ENCODE measurements at places on chromosomes 2 and 18. TPM values are rescaled to one million over a fixed set of nuclear protein-coding genes. Genes with fewer than 3 reads are reported as not detected.
A peak's percentile ranks its signal among the peaks of the same experiment; 100 is the strongest.

- H3K27ac ChIP-seq: peak overlapping the region; percentile 71
- peaks cover 9% of the 10 kb centered on the region for H3K4me1 ChIP-seq
- no peak overlapping the region for H3K4me3 ChIP-seq
- H3K36me3 ChIP-seq: no peaks in the 10 kb centered on the region
- DNase-seq: peak; percentile 38
- no peaks in the 10 kb centered on the region for H3K27me3 ChIP-seq
Measured at GRCh38 chr2:86393521-86394491, 47.4 kb upstream of the KDM3A start.

DNA sequence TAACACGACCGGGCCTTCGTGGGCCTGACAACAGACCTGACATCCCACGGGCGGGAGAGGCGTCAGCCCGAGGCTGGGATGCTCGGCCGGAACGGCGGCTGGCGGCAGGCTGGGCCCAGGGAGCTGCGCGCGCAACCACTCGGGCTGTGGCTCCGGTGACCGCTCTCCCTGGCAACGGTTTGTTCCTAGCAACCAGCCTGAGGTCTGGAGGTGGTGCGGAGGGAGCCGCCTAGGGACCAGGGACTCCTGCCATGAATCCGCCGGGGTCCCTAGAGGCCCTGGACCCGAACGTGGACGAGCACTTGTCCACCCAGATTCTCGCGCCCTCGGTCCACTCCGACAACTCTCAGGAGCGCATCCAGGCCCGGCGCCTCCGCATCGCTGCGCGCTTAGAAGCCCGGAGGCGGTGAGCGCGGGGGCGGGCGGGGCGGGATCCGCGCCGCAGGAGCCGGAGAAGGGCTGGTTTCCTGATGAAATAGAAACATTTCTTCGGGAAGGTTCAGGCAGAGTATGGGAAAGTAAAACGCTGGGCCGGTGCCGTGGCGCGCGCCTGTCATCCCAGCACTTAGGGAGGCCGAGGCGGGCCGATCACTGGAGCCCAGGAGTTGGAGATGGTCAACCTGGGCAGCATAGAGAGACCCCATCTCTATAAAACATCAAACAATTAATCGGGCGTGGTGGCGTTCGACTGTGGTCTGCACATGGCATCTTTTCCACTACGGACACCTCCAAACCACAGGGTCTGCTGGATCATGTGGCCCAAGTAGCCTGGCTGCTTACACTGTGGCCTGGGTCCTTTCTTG lies at the start of gene DRC1:
Gene DRC1, plus strand, starts transcription at position 182 of the 803 bp plus-strand sequence. Its CDS starts 70 bp downstream, at position 252.
- H3K4me3 ChIP-seq: no peak within 1 kb of the TSS
- no peaks in the 10 kb centered on the region for H3K27me3 ChIP-seq
- H3K27ac ChIP-seq: no peak within 1 kb of the TSS
- H3K36me3 ChIP-seq: no peaks in the 10 kb centered on the region

GRCh38 chr2:149191915-149192314 lies 138.5 kb upstream of the LYPD6 start:
- H3K4me3 ChIP-seq: no peak overlapping the region
- no peaks in the 10 kb centered on the region for H3K36me3 ChIP-seq
- no peak for DNase-seq
- H3K27ac ChIP-seq: no peak overlapping the region
- H3K4me1 ChIP-seq: no peaks in the 10 kb centered on the region

UBXN2A gene
- 21.4 TPM for total RNA-seq

SFT2D3 gene
- total RNA-seq: 3.4 TPM

Data from heart left ventricle (tissue), 16 donors.